ENCODE measurements at places on chromosomes 5 and 9.

- DNase-seq: no peak
These were observed 2.1 kb downstream of the NRARP start for GRCh38 chr9:137299938-137300337.

- no peak for DNase-seq
These were observed 68.1 kb upstream of the RNF130 start for GRCh38 chr5:180139731-180140055.

DNA sequence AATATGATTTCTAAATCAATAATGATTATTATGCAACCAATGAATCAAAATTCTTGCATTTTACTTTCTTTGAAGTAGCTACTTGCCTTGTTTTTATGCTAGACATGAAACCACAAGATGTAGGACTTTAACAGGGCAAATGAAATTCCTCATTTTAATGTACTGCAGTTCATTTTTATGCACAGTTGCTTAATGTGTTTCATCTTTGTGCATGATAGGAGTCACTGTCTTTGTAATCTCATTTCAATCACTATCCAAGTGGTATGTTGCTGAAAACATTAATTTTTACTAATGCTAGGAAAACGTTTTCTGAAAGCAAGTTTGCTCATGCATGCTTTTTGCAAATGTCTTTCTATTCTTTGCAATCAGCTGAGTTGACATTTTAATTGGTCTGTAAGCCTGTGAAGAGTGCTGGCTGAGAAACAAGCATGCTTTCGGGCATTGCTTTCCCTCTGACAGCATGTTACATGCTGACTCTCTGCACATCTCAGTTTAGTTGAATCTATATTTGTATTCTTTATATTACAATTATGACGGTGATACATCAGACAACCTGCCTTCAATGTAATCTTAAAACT is 535.0 kb upstream of the CDH18 start:
- no peak for DNase-seq

GRCh38 chr5:175658299-175659145 is 651 bp downstream of the HRH2 start:
- DNase-seq: no peak

- no peak for DNase-seq
These were observed 12.1 kb upstream of the TNFAIP8 start for GRCh38 chr5:119343766-119344165.
